ENCODE measurements at places on chromosomes 4 and X.

GRCh38 chrX:17759990-17760389 lies 22.7 kb downstream of the SCML1 start:
- DNase-seq: no peak

GRCh38 chr4:153573221-153573620 lies 107.1 kb downstream of the TMEM131L start:
- DNase-seq: no peak

DNA sequence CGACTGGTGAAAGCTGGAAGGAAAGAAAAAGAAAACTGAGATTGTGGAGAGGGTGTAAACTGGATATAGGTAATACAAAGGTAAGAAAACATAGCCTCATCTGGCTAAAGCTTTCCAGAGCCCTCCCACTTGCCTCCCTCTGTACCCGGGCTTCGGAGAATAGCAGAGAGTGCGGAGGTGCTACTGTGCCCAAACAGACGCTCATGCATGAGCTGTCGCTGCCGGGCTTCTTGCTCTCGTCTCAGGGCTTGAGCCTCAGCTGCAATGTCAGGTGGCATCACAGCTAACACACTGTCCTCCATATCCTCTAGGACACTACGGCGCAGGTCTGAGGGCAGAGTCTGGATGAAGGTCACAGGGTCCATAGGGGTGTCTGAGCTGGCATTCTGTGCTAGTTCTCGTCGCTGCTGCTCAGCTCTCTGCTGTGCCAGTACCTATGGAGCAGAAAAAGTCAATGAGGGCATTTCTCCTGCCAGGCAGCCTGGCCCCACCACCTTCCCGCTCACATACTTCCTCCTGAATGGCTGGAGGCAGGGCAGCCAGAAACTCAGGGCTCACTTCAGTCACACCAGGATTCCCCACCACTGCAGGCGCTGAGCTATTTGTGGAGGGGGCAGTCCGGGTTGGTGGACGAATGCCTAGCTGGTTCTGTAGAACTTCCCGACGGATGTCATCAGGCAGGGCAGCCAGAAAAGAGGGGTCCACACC lies 116.7 kb upstream of the HSD17B10 start:
- no peak for DNase-seq

- no peak for DNase-seq
These were observed 458.8 kb downstream of the CCSER1 start for GRCh38 chr4:90585961-90586360.

DNA sequence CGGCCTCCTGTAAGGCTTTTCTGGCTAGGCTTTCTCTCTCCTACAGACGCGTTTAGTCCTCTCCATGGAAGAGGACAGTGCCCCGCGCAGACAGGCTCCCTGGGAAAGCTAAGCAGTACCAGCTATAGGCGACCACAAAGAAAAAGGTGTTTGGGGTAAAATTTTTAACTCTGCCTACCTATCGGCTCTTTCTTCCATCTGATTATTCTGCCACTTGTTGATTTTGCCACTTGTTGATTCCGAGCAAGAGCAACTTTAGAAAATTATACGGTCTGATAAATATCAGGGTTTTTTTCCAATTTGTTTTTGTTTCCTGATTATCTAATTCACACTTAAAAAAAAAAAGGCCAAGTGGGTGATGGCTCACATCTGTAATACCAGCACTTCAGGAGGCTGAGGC lies 1600.5 kb upstream of the TENM3 start:
- DNase-seq: no peak

- no peak for DNase-seq
These were observed 7.8 kb downstream of the DIAPH2 start for GRCh38 chrX:96692454-96692853.

DNA sequence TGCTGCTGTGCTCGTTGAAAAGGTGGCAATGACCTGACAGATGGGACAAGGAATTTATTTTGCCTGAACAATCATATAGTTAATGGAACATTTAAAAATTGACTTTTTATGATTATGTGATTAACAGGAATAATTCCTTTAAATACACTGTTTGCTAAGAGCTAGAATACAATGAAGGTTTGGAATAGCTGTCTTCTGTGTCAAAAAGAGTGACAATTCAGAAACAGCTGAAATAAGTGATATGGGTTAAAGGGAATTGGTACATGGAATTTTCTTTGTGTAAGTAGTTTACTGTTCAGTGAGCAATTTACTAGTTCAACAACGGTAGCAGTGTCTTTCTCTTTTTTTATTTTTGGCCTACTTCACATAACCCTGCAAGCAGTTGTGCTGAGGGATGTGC lies 1083.5 kb upstream of the GRID2 start:
- DNase-seq: no peak

GRCh38 chrX:672931-673330 lies 42.3 kb downstream of the SHOX start:
- DNase-seq: no peak

DNA sequence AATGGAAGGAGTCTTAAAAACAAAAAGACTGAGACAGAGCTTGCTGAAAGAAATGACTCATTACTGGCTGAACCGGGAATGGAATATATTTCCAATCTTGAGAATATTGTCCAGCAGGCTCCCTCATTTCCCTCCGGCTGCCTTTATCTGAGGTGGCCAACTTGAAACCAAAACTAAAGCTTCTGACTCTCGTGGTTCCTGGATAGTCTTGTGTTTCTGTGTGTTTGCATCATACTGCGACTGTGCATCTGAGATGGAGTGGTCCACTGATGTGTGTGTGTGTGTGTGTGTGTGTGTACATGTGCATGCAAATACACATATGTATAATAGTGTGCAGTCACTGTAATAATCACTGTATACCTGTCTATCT lies 145.6 kb upstream of the SCML1 start:
- DNase-seq: no peak

DNA sequence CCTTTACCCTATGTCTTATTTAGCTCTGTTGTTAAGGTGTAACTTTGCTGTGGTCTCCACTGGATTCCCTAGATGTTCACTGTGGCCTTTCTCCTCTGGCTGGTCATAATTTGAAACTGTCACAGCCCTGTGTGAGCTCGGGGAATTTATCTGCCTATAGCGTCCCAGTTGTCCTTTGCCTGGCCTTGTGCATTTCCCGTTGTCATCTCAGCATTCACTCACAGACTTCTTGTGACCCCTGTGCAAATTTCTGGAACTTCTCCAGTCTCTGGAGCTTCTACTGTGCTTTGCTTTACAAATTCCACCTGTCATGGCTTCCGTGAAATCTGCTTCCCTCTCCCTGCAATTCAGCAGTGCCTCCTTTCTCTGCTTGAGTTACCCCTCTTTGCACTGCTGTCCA lies 106.7 kb downstream of the WWC2 start:
- no peak for DNase-seq

- DNase-seq: no peak
These were observed 16.7 kb upstream of the RBM41 start for GRCh38 chrX:107135049-107135964.

- DNase-seq: no peak
These were observed 498 bp downstream of the RBMX start for GRCh38 chrX:136880003-136880451.

GRCh38 chr4:88097301-88097700 lies 61.1 kb downstream of the ABCG2 start:
- no peak for DNase-seq

GRCh38 chrX:1658071-1658491 lies 43.2 kb downstream of the ASMT start:
- no peak for DNase-seq

- DNase-seq: no peak
These were observed 62.8 kb upstream of the GRIA3 start for GRCh38 chrX:123121241-123121640.

DNA sequence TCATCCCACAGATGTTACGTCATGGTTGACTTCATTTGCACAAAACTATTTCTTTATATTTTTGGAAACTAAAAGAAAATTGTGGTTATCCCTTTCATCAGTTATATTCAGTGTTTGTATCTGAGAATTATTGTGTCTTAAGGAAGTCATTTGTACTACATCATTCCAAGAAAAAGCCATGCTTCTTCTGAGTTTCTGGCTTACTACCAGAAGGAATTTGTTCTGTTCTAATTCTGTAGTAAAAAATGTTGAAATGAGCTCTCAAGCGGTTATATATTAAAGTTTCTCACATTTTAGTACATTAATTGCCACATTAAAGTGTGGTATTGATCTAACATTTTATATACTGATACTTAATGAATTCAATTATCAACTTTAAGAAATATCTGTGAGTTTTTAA lies 1844.5 kb downstream of the PCDH7 start:
- DNase-seq: no peak
